Myocyte (in vitro differentiated cells): ENCODE measurements at places on chromosomes 16 and 17.

DNA sequence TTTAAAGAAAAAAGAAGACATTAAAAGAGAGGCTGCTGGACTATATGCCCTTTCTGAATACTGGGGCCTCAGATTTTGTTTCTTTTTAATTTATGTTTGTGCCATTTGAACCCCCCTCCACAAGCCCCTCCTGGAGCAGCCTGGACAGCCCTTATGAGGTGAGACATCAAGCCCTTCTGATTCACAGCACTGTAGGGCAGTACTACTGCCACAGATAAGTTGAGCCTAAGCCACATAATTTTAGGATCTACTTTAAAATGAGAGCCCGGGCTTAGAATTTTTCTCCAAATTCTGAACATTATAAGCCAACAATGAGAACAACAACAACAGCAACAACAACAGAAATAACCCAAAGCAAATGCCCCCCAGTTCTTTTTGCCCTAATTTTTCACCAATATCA lies 256.9 kb upstream of the SALL1 start:
- DNase-seq, result no peak

DNA sequence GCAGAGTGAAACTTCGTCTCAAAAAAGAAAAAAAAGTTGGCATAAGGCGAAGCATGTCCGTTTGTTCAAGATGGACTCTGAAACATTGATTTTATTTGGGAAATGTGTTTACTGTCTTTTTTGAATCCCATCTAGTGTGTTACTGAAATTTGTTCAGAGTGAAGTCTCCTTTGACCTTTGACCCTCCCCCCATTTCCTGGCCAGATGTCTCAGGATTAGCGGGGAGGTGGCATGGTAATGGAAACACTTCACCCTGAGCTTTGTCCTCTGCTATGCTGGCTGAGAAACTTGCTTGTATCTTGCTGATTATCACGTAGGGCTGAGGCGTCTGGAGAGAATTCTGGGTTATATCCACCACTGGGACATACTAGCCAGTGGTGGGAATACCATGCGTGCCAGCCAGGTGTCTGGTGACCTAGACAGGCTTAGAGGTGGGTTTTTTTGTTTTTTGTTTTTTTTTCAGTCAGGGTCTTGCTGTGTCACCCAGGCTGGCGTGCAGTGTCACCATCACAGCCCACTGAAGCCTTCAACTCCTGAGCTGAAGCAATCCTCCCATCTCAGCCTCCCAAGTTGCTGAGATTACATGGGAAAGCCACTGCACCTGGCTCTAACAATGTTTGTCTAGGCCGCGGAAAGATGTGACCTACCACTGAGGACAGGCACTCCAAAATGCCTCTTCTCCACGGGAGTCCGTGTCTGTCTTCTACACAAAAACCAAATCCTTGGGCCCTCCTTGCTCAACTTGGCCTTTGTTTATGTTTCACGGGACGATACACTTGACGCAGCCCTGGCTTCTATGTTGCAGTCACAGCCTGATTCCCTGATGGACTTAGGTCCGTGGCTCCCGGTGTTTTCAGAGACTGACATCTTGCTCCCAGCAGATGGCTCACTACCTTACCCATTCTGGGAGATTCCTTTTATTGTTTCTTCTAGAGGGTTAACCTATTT lies 6.6 kb upstream of the GALK1 start:
- DNase-seq, result no peak

GRCh38 chr16:60816461-60816860 lies 1219.8 kb downstream of the CDH8 start:
- DNase-seq, result no peak

- no peak for DNase-seq
Measured at GRCh38 chr16:14423344-14423743, 206.7 kb downstream of the PARN start.

GRCh38 chr17:37662353-37662752 lies 19.1 kb upstream of the DDX52 start:
- DNase-seq, result no peak

GRCh38 chr17:82940226-82941020 lies 100.6 kb upstream of the ZNF750 start:
- DNase-seq, result no peak
